ENCODE measurements at places on chromosomes 13 and 19.

DNA sequence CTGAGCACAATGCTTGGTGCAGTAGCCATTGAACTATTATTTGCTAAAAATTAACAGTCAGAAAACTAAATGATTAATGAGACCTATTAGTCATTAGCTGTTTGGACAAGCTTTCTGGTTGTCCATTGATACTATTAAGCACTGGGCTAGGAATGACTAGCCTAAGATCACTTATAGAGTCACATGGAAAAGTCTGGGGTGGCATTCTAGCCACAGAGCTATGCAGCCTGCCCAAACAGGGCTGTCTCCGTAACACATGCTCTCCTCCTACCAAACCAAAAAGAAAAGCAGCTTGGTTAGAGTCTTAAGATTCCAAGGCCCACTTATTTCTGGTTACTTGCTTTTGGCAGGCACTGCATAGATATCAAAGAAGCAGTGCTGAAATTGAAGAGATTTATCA is 193.5 kb upstream of the NBEA start:
- DNase-seq = no peak

DNA sequence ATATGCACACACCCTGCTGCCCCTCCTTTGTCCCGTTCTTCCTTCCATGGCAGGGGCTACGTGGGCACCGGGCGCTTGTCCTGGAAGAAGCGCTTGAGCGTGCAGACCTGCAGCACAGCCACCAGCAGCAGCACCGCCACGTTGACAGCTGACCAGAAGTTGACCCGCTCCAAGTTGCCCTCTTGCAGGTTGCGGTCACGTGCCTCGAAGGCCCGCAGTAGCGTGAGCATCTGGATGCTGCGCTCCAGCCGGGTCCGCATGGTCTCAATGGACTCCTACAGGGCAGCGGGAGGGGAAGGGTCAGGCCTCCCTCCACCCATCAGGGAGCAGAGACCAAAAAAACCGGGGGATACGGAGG is 3.1 kb downstream of the TMED1 start:
- no peak for DNase-seq

DNA sequence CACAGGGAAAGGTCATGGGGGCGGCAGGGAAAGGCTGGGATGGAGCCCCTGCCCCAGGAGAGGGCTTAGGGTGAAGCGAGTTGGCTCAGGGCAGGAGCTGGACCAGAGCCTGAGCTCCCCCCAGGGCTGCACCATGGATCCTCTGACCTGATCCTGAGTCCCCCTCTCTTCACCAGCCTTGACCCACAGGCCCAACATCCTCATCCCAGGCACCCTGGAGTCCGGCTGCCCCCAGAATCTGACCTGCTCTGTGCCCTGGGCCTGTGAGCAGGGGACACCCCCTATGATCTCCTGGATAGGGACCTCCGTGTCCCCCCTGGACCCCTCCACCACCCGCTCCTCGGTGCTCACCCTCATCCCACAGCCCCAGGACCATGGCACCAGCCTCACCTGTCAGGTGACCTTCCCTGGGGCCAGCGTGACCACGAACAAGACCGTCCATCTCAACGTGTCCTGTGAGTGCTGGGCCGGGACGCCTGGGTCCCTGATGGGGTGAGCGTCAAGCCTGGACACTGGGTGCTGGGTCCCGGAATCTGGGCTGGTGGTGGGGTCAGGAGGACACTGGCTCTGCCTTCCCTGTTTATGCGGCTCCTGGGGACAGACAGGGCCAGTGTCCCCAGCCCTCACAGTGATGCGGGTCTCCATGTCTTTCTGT is 842 bp downstream of the SIGLEC9 start:
- no peak for DNase-seq

DNA sequence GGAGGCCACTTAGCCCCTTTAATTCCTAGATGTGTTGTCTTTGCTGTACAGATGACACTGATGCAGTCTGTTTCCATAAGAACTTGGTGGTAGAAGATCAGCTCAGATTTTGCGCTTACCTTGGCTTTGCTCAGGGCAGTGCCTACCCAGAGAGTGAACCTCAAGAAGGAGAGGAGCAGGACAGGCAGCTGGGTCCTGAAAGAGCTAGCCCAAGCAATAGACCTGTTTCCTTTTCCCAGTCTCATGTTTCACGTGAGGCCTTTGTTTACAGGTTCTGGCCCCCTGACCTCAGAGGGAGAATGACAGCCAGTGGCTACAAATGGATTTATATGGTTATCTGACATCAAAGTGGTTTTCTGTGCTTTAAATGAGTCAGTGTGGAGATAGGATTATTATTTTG is 40.1 kb downstream of the METTL21C start:
- DNase-seq = no peak

DNA sequence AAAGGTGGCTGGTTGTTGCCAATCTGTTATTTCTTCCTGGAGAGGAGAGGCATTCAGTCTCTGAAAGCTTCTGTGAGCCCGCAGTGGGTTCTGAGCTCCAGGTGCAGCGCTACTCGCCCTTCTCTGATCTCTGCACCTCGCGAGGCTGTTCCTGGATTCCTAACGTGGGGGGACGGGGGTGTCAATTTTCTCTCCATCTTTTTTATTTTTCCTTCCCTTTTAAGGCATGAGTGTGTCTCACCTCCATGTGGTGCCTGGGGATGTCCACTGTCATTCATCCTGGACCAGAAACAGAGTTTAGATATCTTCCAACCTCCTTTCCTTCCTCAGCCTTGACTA is 626 bp downstream of the ZNF233 start:
- no peak for DNase-seq
